ENCODE measurements at places on chromosomes 1 and 21. TPM values are rescaled to one million over a fixed set of nuclear protein-coding genes. Genes with fewer than 3 reads are reported as not detected.

The CELA3B gene
- not detected for total RNA-seq

- no peak for DNase-seq
- H3K27ac ChIP-seq, result no peak overlapping the region
- H3K4me3 ChIP-seq, result no peak overlapping the region
- no peaks in the 10 kb centered on the region for H3K36me3 ChIP-seq
Observed at GRCh38 chr1:8323706-8324105, 5.8 kb downstream of the SLC45A1 start.

GRCh38 chr1:238438311-238439270 is 547.9 kb upstream of the ZP4 start:
- H3K27me3 ChIP-seq, result no peaks in the 10 kb centered on the region
- H3K36me3 ChIP-seq, result no peaks in the 10 kb centered on the region
- H3K4me1 ChIP-seq, result no peaks in the 10 kb centered on the region
- H3K27ac ChIP-seq, result no peak overlapping the region
- H3K4me3 ChIP-seq, result no peak overlapping the region
- DNase-seq, result no peak

The AGO1 gene
- total RNA-seq, result 23.3 TPM

- no peak overlapping the region for H3K4me3 ChIP-seq
- no peak for DNase-seq
- no peak overlapping the region for H3K27ac ChIP-seq
- H3K36me3 ChIP-seq, result no peaks in the 10 kb centered on the region
- no peaks in the 10 kb centered on the region for H3K4me1 ChIP-seq
Observed at GRCh38 chr1:29975036-29975694, 738.8 kb downstream of the PTPRU start.

GRCh38 chr1:185500001-185500626 is 183.1 kb upstream of the IVNS1ABP start:
- peaks cover 4% of the 10 kb centered on the region for H3K27me3 ChIP-seq
- H3K27ac ChIP-seq, result no peak overlapping the region
- peaks cover 4% of the 10 kb centered on the region for H3K4me1 ChIP-seq
- H3K4me3 ChIP-seq, result no peak overlapping the region

The S100B gene
- total RNA-seq, result not detected

The CACNA1S gene
- not detected for total RNA-seq

DNA sequence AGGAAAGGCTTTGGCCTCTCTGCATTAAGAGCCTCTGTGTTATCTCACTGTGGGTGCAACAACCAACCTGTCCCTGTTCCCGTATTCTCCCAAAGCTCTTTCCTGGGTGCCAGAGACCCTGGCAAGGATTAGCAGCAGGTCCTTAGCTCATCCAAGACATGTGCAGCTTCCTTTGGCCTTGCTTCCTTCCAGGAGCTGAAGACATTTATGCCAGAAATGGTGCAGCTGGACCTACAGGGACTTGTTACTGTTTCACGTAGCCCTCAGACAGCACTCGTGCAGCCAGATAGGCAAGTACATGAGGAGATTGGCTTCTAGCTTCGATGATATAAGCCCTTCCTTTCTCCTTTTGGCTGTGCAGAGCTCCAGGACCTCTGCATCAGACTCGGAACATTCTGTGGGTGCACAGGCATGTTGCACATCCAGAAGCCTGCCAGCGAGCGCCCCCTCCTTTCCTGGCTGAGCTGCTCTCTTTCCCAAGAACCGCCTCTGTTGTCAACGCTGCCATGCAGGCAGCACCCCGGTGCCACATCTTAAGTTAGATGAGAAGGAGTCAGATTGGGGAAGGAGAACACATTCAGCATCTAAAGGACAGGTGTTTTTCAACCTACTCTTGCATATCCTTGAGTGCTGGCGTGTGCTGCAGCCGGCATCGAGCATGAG is 284.5 kb upstream of the PLXNA2 start:
- no peaks in the 10 kb centered on the region for H3K4me1 ChIP-seq
- H3K27ac ChIP-seq, result no peak overlapping the region
- no peaks in the 10 kb centered on the region for H3K36me3 ChIP-seq
- H3K27me3 ChIP-seq, result peaks cover 48% of the 10 kb centered on the region
- H3K4me3 ChIP-seq, result no peak overlapping the region

The LIN28A gene
- total RNA-seq, result not detected

DNA sequence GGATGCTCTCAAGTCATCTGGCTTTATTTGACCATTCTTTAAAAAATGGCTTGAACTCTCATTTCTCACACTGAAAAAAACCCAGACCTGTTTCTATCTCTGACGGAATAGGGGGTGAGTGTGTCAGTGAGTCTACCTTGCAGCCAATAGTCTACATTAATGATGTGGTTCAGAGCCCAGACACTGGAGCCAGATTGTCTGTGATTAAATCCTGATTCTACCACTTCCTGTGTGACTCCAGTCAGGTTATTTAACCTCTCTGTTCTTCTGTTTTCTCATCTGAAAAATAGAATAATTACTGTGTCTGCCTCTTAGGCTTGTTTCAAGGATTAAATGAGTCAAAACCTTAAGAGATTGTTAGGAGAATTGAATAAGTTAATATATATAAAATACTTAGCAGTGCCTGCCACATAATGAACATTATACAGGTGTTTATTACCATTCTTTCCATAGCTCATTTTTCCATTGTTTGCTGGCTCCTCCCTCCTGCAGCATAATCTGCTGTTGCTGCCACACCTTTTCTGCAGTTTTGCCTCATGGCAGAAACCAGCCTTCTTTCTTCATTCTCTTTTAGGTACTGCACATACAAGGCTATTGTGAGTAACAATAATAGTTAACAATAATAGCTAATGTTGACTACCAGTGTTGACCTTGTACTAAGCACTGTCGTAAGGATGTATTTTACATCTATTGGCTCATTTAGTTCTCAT is 157.6 kb upstream of the IVNS1ABP start:
- no peak for DNase-seq
- H3K4me3 ChIP-seq, result no peak overlapping the region
- H3K27ac ChIP-seq, result no peak overlapping the region
- no peaks in the 10 kb centered on the region for H3K27me3 ChIP-seq
- no peaks in the 10 kb centered on the region for H3K36me3 ChIP-seq
- peaks cover 9% of the 10 kb centered on the region for H3K4me1 ChIP-seq

DNA sequence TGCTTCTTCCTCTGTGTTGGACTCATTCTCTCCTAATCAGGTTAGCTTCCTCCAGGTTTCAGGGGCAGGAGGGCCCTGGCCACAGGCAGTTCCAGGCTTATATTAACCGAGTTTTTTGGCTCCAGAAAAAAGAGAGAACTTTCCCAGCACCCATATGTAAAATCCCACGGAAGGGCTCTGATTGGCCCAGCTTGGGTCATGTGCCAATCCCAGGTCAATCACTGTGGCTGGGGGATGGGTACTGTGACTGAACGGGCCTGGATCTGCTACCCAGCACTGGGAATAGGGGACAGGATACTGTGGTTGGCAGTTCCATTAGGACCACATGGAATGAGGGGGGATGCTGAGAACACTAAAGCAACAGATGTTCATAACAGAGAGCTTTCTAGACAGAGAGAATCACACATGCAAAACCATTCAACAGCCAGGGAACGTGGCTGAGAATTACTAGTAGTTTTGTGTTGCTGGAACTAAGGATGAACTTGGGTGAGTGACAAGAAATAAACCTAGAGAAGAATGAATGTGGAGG is 51.1 kb upstream of the NEK2 start:
- no peak overlapping the region for H3K27ac ChIP-seq
- no peaks in the 10 kb centered on the region for H3K4me1 ChIP-seq

DNA sequence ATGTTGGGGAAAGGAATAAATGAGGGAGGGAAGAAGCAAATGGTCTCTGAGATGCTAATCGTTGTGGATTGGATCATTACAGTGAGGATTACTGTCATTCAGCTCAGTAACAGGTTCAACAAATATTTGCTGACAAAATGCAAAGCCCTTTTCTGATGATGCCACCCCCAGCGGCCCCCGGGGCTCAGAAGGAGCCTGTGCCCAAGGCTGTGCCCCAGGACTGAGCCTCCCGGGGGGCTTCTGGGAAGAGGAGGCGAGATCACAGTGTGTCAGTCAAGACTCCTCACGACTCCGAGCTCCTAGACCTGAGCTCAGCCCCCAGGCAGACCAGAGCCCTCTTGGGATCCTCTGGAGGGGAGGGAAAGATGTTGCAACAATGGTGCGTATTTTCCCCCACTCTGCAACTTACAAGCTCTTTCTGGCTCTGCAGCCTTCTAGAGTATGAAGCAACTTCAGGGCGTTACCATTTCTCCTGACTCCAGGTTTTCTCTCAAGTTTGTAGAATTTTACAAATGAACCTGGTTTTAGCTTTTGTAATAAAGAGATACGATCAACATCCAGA is 20.8 kb downstream of the EPHA8 start:
- H3K27ac ChIP-seq, result no peak overlapping the region
- no peak for DNase-seq
- peaks cover 3% of the 10 kb centered on the region for H3K4me1 ChIP-seq
- H3K27me3 ChIP-seq, result peaks cover 10% of the 10 kb centered on the region

The PATJ gene
- 56.6 TPM for total RNA-seq

GRCh38 chr1:206518206-206518605 is 10.9 kb downstream of the RASSF5 start:
- no peak overlapping the region for H3K4me3 ChIP-seq
- H3K27me3 ChIP-seq, result no peaks in the 10 kb centered on the region
- H3K36me3 ChIP-seq, result no peaks in the 10 kb centered on the region

The C1orf74 gene
- 0.42 TPM for total RNA-seq

The RGS8 gene
- total RNA-seq, result not detected

DNA sequence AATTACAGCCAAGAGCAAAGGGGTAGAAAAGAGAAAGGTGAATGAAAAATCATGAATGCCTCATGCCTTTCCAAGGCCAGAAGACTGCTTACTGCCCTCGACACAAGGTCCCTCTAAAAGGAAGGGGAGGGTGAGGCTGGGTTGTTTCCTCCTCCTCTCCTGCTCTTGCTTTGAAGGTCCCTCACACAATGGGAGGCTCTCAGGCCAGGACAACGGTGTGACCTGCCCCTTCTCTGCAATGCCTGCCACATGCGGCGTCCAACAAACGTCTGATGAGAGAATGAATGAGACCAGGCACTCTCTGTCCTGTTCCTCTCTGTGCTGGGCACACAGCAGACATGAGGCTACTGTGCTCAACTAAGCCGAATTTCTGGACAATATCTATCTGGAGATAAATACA is 51.3 kb downstream of the SSBP3 start:
- no peaks in the 10 kb centered on the region for H3K27me3 ChIP-seq
- peak overlapping the region; percentile 96 for H3K27ac ChIP-seq
- peaks cover 53% of the 10 kb centered on the region for H3K4me1 ChIP-seq
- no peak overlapping the region for H3K4me3 ChIP-seq

DNA sequence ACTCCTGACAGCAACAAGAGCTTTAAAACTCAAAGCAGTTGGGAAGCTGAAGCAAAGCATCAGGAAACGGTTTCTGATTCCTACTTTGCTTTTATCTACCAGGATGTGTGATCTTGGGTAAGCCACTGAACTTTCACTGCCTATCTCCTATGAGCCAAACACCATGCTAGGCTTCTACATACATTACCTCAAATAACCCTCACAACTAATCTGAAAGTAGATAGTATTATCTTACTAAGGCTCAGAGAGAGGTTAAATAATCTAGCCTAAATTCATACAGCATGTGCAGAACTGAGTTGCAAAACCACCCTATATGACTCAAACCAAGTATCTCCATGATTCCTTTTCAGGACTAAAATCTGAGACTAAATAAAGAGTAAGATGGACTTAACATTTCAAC is 83.8 kb downstream of the EVI5 start:
- peaks cover 6% of the 10 kb centered on the region for H3K27me3 ChIP-seq
- H3K36me3 ChIP-seq, result no peaks in the 10 kb centered on the region
- DNase-seq, result no peak
- H3K4me3 ChIP-seq, result no peak overlapping the region
- no peaks in the 10 kb centered on the region for H3K4me1 ChIP-seq

- H3K27ac ChIP-seq, result no peak overlapping the region
- DNase-seq, result no peak
- no peak overlapping the region for H3K4me3 ChIP-seq
Observed at GRCh38 chr21:43772425-43772821, 3.7 kb downstream of the CSTB start.
